ENCODE measurements at places on chromosomes 1 and 21.

GRCh38 chr1:61654067-61654466 lies 70.9 kb downstream of the TM2D1 start:
- DNase-seq: no peak

- DNase-seq: no peak
Observed at GRCh38 chr21:33067457-33067856, 2.5 kb upstream of the OLIG1 start.

DNA sequence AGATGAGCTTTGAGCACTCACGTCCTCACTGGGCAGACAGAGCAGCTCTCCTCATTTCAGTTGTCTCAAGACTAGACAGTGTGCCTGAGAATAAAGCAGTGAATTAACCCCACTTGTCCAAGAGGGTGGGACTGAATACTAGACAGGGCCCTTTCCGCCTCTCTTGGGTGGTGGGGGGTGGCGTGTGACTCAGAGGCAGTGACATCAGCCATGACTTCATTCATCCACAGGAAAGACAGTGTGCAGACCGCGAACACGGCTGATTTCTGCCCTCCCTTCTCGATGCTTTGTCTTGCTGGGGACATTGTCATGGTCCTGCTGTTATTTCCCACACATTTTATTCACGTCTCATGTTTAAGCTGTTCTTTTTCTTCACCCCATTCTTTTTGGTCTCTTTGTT lies 64.9 kb downstream of the FGGY start:
- no peak for DNase-seq

DNA sequence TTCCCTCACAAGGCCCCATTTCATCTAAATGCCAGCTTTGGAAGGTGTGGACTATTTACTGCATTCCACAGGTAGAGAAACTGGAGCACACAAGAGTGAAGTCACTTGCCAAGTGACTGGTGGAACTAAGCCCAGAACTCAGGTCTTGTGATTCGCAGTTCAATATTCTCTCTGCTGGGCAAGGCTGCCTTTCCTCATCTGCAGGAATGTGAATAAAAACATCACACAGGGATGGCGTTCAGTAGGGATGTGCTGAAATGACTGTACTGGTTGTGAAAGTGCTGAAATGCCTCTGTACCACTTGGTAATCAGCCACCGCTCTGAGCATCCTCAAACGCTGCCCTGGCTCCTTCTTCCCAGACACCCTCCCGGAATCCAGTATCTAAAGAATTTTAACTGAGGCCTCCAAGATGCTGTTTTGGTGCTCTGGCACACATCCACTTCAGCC lies 145.6 kb downstream of the HIVEP3 start:
- no peak for DNase-seq

DNA sequence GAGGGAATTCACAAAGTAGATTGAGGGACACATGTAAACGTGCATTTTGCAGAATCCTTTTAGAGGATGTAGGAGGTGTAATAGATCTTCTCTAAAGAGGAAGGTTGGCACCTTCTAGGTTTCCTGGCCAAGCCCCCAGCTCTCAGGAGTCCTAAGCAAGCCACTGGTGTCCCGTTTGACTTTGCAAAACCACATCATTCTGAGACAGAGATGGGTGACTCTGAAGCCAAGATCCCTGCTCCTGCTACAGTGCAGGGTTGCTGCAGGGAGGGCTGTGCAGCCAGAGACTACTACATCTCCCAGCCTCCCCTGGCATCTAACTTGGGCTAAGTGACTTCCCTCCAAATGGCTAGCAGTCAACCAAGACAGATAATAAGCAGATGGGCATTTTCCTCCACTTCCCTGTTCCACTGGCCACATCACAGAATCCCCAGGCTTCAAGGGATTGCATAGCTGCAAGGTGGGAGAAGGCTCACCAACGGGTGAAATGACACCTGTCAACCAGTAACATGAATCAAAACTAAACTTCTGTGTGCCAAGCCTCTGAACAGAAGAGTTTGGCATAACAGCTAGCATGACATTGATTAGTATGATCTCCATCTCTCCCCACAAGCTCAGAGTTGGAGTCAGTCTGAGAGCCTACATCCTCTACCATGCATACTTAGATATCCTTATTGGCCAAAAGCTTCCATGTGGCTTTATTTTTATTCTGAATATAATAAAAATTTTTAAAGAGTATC lies 129.6 kb upstream of the COA6 start:
- no peak for DNase-seq

- DNase-seq: no peak
Observed at GRCh38 chr1:207812778-207813511, 61.1 kb downstream of the CD46 start.
